ENCODE measurements at places on chromosomes 5 and 9.

DNA sequence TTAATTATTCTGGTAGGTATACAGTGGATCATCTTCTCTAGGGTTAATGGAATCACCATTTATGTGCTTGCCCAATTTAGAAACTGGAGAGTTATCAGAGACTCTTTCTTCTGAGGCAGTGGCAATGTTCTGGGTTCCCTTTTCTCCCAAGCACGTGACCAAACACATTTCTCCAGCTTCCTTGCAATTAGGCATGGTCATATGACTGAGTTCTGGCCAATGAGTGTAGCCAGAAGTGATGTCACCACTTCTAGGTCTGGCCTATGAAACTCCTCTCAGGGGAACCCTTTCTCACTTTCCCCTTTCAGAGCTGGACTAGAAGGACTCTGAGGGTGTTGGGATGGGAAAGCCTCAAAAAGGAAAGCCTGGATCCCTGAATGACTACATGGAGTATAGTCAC is 172.0 kb downstream of the NSG2 start:
- DNase-seq: no peak

DNA sequence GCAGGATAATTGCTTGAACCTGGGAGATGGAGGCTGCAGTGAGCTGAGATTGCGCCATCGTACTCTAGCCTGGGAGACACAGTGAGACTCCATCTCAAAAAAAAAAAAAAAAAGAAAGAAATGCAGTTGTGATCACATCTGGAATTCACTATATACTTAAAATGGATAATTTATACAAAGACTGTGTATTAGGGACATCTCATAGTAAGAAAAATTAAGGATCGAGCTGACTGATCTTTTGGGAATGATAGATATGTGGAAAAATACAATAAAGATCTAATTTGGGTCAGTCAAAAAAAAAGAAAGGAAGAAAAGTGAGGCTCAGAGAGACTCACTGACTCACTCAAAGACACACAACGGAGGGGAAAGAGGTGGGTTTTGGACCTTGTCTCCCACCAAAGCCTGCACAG is 73.2 kb upstream of the STXBP1 start:
- DNase-seq: no peak

DNA sequence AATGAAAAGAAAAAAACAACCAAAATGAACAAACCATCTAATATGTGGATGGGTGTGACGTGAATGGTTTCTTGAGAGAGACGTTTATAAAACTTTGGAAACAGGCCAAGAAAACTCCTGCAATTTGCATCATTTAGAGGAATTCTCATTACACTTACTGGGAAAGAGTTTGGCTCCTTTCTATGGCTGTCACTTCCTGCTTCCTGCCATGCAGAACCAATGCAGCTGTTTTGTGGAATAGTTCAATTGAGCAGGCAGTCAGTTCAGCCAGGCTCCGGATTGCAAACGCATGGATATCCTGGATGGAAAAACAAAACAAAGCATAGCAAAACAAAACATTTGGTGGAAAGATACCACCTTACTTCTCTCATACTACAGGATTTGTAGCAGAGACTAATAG is 36.6 kb downstream of the FAM114A2 start:
- no peak for DNase-seq

GRCh38 chr5:106415541-106415940 is 1255.2 kb downstream of the EFNA5 start:
- no peak for DNase-seq

DNA sequence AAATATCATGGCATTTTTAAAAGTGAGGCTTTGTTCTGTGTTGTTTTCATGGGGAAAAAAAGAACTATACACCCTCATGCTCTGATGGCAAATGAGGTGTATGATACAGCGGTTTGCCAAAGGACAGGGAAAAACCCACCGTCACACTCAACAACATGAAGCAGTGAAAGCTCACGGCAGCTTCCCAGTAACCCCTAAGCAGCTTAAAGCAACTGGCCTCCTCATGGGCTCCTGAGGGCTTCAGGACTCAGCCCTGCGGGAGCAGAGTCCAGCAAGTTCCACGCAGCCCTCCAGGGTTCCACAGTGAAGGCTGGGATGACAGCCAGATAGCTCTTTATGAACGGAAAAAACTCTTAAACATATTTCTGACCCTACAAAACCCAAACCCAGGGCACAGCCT is 12.9 kb downstream of the BARHL1 start:
- no peak for DNase-seq

DNA sequence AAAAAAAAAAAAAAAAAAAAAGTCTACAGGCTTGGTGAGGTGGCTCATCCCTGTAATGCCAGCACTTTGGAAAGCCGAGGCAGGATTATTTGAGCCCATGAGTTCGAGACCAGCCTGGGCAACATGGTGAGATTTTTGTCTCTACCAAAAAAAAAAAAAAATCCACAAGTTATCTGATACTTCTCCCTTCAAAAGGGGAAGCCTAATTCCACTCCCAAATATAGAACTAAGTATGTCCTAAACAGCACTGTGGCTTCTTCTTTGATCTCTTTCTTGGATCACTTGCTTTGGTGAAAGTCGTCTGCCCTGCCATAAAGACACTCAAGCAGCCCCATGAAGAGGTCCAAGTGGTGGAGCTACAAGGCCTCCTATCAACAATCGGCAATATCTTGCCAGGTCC is 18.8 kb upstream of the STING1 start:
- no peak for DNase-seq

- no peak for DNase-seq
Measured at GRCh38 chr5:34655354-34655991, 655 bp upstream of the RAI14 start.

- DNase-seq: no peak
Measured at GRCh38 chr9:8338767-8339510, 539.4 kb upstream of the DMAC1 start.

DNA sequence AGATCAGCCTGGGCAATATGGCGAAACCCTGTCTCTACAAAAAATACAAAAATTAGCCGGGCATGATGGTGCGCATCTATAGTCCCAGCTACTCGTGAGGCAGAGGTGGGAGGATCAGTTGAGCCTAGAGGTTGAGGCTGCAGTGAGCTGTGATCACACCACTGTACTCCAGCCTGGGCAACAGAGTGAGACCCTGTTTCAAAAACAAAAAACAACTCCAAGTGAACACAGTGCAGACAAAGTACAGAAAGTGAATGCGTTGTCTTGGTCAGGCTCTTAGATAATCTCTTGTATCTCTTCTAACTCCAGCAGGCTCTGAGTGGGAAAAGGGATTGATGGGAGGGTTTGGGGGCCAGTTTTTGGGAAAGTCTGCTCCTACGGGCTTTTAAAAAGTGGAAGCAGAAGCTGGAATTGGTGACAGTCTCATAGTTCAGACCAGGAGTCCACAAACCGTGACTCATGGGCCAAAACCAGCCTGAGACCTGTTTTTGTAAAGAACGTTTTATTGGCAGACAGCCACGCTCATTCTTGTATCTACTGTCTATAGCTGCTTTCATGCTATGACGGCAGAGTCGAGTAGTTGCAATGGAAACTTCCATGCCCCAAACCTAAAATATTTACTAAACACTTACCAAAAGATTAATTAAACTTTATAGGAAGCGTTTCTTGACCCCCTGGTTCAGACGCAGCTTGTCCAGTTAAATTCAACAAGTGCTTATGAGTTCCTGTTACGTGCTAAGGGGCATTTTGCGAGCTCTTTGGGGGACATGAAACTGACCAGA is 32.9 kb downstream of the NDST1 start:
- DNase-seq: no peak

DNA sequence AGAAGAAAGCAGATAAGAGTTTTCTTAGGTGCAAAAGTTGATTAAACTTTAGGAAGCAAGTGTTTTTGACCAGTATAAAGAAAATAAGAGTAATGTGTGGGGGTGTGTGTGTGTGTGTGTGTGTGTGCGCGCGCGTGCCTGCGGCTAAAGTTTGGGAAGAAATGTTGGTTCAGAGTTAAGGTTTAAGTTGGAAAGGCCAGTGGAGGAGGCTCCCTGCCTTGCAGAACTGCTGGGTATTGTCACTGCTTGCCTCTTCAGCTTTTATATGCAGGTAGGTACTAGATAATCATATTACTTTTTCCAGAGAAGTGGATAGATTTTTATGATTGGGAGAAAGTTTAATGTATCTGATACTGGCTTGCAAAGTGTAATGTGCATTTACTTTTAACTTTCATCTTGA is 2.0 kb downstream of the PIK3R1 start:
- no peak for DNase-seq

DNA sequence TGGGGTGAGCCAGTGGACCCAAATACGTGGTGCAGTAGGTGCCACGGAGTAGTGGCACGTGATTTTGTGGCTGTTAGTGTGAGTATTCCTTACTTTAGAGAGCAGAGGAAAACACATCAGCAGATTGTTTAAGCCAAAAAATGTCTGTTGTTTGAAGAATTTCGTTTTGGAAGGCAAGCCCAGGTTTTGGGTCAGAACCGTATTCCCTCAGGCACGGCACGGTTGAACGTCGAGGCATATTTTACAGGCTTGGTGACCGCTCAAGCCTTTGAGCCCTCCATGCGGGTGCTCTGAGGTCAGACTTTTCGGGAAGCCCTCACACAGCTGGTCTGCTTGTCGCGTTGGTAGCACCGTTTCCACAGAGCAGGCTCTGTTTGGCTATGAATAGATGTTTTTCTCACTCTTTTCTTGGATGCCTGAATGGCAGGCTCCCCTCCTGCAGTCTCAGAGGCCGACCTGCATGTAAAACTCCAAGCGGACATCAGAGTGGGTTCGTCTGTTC is 27.2 kb downstream of the NEK6 start:
- DNase-seq: no peak

GRCh38 chr5:25489834-25490538 is 845.2 kb upstream of the CDH10 start:
- no peak for DNase-seq

DNA sequence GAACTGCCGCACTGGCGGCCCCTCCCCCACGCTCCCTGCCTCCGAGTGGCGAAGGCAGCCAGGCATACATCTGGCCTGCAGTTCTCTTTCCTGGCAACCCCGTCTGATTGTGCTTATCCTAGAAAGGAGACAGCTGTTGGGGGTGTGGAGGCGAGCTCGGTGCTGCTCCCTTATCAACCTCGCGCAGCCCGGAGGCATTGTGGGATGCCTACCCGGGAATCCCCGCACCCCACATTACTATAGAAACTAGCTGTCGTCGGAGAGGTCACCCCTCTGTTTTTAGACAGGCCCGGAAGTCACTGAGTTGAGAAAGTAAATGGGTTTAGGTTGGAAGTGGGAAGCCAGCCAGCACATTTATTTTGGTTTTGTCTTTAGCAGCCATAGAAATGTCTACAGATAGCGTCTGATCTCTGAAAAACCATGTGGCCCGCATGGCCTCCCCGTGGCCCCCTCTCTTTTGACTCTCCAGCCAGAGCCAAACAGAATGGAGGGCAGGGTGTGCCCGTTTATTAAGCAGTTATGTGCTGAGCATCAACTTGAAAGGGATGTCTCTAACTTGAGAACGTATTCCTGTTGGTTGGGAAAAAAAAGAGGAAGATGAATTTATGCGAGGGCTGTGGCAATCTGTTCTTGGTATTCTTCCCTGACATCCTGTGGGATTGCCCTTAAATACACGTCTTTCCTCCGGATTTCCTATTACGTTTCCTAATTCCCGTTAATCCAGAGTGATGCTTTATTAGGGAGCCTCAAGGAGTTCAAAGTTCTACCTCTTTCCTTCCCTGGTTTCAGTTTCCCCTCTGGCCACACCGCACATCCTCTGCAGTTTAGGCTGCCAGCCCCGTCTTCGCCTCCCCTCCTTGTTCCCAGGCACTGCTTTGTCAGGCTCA is 3.9 kb downstream of the STC2 start:
- DNase-seq: peak; percentile 59

GRCh38 chr9:24035816-24036215 is 209.8 kb upstream of the ELAVL2 start:
- no peak for DNase-seq

DNA sequence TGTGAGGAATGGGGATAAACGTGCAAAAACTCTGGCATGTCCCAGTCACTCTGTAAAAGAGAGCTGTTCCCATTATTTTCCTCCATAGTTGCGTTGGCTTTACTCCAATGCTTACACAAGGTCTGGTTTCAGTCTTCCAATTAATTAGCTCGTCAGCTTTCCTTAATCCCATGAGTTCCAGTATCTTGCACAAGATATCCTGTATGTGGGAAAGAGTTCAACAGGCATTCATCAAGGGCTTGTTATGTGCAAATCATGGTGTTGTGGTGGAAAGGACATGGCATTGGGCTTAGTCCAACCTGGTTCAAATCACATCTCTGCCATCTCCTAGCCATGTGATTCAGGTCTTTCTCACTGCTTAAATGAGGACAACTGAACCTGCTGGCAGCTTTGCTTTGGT is 77.5 kb upstream of the PANK3 start:
- DNase-seq: no peak

GRCh38 chr9:137341227-137341626 is 39.2 kb upstream of the NRARP start:
- DNase-seq: no peak

DNA sequence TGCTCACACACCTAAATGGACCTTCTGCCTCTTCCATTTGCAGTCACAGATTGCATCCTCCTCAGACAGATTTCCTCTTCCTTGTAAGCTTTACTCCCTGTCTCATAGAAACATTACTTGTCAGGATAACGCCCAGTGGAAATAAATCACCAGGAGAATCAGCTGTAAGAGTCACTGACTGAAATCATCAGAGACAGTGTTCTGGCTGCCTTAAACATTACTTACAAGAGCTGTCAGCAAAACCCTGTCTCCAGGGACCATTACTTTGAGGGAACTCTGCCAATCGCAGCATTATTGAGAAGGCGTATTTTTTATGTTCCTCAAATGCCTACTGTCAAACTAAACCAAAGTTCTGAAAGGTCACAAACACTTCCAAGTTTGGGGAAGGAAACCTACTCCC is 5.9 kb downstream of the DPYSL3 start:
- DNase-seq: no peak

DNA sequence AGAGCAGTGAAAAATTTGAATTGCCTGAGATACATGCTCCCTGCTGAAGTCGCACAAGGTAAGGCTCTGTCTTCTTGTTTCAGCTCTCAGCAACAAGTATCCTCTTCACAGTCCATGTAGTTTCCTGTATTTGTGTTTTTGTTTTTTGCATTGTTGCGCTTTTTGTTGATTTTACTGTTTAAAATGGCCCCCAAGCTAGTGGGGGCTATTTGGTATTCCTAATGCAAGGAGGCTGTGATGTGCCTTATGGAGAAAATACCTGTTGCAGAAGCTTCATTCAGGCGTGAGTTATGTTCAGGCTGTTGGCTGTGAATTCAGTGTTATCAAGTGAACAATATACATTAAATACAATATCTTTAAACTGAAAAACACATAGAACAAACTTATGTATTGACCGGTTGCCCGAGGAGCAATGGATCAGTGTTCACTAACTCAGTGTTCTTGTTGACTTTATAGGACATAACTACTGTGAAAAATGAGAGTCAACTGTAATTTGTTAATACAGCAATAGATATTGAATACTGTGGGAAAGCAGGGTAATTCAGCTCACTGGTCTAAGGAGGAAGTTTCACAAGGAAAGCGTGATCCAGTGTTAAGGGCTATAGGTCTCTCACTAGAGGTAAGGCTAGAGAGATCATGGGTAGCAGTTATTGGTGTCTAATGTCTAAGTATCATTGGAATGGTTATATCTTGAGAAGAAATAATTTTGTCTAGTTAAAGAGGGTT is 150.5 kb downstream of the GCNT1 start:
- no peak for DNase-seq

GRCh38 chr5:149153751-149154610 is 12.7 kb downstream of the ABLIM3 start:
- no peak for DNase-seq

Measured in CMK (cell line).